ENCODE measurements at places on chromosomes 1 and 21.

DNA sequence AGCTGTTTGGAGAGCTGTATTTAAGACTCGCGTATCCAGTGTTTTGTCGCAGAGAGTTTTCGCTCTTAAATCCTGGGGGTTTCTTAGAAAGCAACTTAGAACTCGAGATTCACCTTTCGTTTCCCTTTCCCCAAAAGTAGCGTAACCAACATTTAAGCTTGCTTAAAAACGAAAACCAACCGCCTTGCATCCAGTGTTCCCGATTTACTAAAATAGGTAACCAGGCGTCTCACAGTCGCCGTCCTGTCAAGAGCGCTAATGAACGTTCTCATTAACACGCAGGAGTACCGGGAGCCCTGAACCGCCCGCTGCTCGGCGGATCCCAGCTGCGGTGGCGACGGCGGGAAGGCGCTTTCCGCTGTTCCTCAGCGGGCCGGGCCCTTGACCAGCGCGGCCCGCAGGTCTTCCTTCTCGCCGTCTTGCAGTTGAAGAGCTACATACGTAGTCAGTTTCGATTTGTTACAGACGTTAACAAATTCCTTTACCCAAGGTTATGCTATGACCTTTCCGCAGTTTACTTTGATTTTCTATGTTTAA, 1.9 kb downstream of the OLIG1 start:
- no peak for DNase-seq

DNA sequence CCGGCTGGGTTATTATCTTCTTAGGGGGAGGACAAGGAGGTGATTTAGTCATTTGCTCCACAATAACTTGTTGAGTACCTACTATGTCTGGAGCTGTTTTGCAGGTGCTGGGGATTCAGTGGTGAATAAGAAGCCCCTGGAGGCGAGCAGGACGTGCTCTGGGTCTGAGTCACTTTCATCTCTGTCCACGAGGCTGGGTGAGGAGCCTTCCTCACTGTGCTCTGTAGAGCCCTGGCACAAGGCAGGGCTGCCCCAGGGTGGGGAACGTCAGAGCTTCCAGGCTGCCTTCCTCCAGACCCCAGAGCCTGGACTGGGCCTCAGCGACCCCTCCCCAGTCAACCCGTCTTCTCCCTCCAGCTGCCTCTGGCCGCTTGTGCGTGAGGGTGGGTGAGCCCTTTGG, 2.5 kb upstream of the PADI6 start:
- no peak for DNase-seq

GRCh38 chr1:87937831-87938395, 609.2 kb downstream of the LMO4 start:
- DNase-seq: no peak

- DNase-seq: peak; percentile 85
Observed at GRCh38 chr1:41365772-41366454, 4.7 kb downstream of the FOXO6 start.

GRCh38 chr1:118751166-118751565, 237.0 kb downstream of the TBX15 start:
- DNase-seq: no peak

DNA sequence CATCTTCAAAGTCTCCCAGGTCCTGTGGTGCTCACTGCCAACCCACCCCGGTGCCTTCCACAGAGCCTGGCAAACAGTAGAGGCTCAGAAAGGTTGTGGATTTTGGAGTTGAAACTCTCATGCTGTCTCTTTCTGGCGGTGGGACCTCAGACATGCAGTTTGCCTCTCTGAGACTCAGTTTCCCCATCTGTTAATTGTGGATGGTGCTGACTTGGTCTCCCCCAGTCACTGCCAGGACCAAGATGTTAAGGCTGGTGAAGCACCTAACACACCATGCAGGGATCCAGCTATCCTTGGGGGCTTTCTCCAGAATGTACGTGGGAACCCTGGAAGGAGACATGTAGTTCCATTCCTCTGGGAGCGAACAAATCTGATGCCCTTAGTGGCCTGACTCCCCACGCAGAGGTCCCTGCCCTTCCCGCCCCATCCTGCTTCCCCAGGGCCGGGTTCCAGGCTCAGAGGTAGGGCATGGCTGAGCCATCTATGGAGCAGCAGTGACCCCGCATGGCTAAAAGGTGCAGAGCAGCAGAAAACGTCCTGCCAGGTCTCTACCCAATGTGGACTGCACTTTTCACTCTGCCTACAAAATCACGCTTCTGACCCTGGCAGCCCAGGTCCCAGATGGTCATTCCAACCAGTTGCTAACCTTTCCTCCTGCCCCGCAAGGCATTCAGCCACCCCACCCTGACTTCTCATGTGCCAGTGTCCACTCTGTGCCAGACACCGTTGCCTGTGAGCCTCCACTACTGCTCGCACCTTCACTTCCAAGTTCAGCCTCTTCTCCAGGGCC, 9.2 kb upstream of the TTC22 start:
- DNase-seq: peak; percentile 39

GRCh38 chr1:174812656-174813055, 187.1 kb upstream of the CACYBP start:
- no peak for DNase-seq

- DNase-seq: no peak
Observed at GRCh38 chr1:201434266-201434665, 12.7 kb upstream of the TNNI1 start.

DNA sequence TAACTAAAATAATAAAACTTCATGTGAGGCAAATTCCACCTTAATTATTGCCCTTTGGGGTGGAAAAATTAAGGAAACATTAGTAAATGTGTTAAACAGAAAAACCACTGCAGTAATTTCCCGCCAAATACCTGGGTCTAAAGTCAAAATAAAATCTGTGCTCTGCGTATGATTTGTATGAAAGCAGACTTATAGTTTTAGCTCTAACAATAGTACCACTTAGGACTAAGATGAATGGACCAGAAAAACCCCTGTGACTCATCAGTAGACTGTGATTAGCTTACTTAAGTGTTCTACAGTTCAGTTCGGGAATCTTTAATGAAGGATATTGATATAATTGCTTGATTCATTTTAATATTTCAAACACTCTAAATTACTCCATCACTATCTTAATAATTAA, 23.3 kb upstream of the C1orf105 start:
- no peak for DNase-seq

- DNase-seq: peak; percentile 45
Observed at GRCh38 chr1:205977402-205978014, 25.7 kb downstream of the RAB7B start.

DNA sequence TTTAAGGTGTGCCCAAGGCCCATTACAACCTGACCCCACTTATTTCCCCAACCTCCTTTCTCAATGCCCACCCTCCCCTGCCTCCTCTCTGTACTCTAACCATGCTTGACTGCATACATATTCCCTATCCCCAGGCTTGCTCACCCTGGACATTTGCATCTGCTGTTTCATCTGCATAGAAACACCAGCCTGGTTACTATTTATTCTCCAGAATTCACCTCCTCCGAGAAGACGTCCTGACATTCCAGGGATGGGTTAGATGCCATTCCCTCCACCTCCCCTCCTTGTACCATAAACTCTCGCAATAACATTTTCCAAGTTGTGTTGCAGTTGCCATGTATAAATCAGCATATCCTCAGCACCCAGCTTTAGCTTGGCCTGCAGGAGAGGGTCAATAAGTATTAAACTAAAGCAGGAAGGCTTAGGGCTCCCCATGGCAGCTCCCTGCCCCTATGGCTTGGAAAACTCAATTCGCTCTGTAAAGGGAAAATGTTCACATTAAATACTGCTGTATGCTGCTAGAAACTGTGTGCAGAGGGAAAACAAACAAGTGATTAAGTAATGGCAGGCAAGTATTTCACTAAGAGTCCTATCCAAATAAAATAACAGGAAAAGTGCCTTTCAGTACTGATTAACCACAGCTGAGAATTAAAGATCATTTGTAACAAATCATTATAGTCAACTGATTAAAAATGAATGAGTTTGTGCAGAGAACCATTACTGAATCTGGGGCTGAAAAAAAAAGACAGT, 202.3 kb downstream of the TNR start:
- no peak for DNase-seq

- DNase-seq: no peak
Observed at GRCh38 chr1:36463463-36463802, 751 bp downstream of the MRPS15 start.

All from caudate nucleus (tissue), 63 donors.